Small intestine (tissue), 16 donors: ENCODE measurements at places on chromosomes 2 and 18. TPM values are rescaled to one million over a fixed set of nuclear protein-coding genes. Genes with fewer than 3 reads are reported as not detected.

GRCh38 chr2:240898731-240899467 lies 2.9 kb upstream of the MAB21L4 start:
- no peaks in the 10 kb centered on the region for H3K27me3 ChIP-seq
- H3K36me3 ChIP-seq: no peaks in the 10 kb centered on the region
- no peak for DNase-seq
- H3K27ac ChIP-seq: peak overlapping the region; percentile 44

- no peaks in the 10 kb centered on the region for H3K4me1 ChIP-seq
- no peak overlapping the region for H3K4me3 ChIP-seq
- H3K27me3 ChIP-seq: no peaks in the 10 kb centered on the region
- H3K27ac ChIP-seq: no peak overlapping the region
- no peak for DNase-seq
Observed at GRCh38 chr2:133477616-133477990, 90.7 kb downstream of the NCKAP5 start.

- H3K27me3 ChIP-seq: no peaks in the 10 kb centered on the region
- H3K27ac ChIP-seq: no peak overlapping the region
- no peak for DNase-seq
- H3K4me3 ChIP-seq: no peak overlapping the region
Observed at GRCh38 chr2:236849508-236849907, 236.2 kb upstream of the COPS8 start.

GRCh38 chr2:43212931-43213330 lies 13.5 kb downstream of the ZFP36L2 start:
- H3K4me3 ChIP-seq: no peak overlapping the region
- no peaks in the 10 kb centered on the region for H3K27me3 ChIP-seq
- DNase-seq: peak; percentile 75
- H3K27ac ChIP-seq: peak overlapping the region; percentile 61
- peaks cover 35% of the 10 kb centered on the region for H3K4me1 ChIP-seq
- H3K36me3 ChIP-seq: no peaks in the 10 kb centered on the region

DNA sequence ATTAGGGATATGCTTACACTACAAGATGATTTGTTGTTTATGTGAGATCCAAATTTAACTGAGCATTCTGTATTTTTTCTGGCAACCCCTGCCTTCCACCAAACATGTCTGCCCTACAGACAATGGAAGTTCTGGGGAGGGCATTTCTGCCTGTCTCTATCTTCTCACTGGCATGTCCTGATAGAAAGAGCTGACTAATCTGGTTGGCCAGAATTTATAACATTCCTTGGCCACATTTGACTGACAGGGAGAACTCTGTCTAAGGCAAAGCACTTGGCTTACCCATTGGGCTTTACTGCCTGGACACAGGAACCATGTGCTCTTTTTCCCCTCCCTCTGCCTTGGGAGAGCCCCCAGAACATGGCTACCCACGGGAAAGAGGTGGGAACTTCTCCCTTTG lies 70.6 kb upstream of the TMEM178A start:
- no peaks in the 10 kb centered on the region for H3K36me3 ChIP-seq
- no peak overlapping the region for H3K4me3 ChIP-seq
- no peak overlapping the region for H3K27ac ChIP-seq
- DNase-seq: no peak

- H3K27ac ChIP-seq: no peak overlapping the region
- no peak overlapping the region for H3K4me3 ChIP-seq
- no peaks in the 10 kb centered on the region for H3K27me3 ChIP-seq
- no peak for DNase-seq
Observed at GRCh38 chr18:2497797-2498196, 73.5 kb downstream of the METTL4 start.

GRCh38 chr2:219126555-219126954 lies 34.1 kb downstream of the NHEJ1 start:
- H3K4me1 ChIP-seq: peaks cover 62% of the 10 kb centered on the region
- H3K36me3 ChIP-seq: no peaks in the 10 kb centered on the region
- H3K4me3 ChIP-seq: no peak overlapping the region
- peak; percentile 62 for DNase-seq

GRCh38 chr2:46252891-46253659 lies 44.1 kb upstream of the EPAS1 start:
- no peaks in the 10 kb centered on the region for H3K36me3 ChIP-seq
- no peaks in the 10 kb centered on the region for H3K27me3 ChIP-seq
- H3K4me1 ChIP-seq: no peaks in the 10 kb centered on the region

- H3K36me3 ChIP-seq: no peaks in the 10 kb centered on the region
- H3K4me1 ChIP-seq: no peaks in the 10 kb centered on the region
- H3K4me3 ChIP-seq: no peak overlapping the region
- no peak for DNase-seq
- no peak overlapping the region for H3K27ac ChIP-seq
Observed at GRCh38 chr2:173830170-173830569, 135.0 kb downstream of the SP3 start.

DNA sequence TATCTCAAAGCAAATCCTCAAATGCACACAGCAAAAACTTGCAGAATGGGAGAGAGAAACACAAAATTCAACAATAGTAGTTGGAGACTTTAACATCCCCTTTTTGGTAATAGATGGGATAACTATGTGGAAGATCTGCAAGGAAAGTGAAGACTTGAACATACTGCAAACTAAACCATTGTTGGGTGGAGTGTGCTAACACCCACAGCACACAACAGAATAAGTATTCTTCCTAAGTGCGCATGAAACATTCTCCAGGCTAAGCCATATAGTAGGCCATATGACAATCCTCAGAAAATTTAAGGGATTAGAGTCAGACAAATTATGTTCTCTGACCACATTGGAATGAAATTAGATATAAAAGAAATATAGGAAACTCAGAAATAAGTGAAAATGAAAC lies 230.6 kb downstream of the FBXO15 start:
- H3K4me1 ChIP-seq: no peaks in the 10 kb centered on the region
- no peaks in the 10 kb centered on the region for H3K27me3 ChIP-seq

DNA sequence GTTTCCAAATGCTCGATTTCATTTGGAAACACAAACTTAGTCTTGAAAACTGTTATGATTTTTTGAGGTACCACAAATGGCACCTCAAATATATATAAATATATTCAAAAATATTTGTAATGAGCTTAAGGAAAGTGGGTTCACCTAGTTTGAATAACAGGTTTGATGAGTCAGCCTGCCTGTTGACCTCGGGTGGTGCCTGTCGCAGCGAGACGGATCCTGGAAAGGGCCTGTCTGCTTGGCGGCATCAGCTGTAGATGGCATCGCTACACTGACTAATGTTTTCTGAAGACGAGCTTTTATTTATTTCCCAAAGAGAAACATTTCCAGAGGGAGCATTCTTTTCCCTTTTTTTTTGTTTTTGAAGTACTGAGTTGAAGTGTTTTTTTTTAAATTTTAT lies 6.9 kb downstream of the ALLC start:
- peaks cover 2% of the 10 kb centered on the region for H3K27me3 ChIP-seq
- H3K27ac ChIP-seq: no peak overlapping the region
- no peak for DNase-seq
- no peaks in the 10 kb centered on the region for H3K4me1 ChIP-seq

GRCh38 chr2:102736110-102736409 lies 25.8 kb upstream of the TMEM182 start:
- no peak for DNase-seq
- H3K27me3 ChIP-seq: no peaks in the 10 kb centered on the region
- H3K36me3 ChIP-seq: peaks cover 5% of the 10 kb centered on the region
- H3K4me1 ChIP-seq: peaks cover 11% of the 10 kb centered on the region

- peaks cover 8% of the 10 kb centered on the region for H3K4me1 ChIP-seq
- H3K27me3 ChIP-seq: no peaks in the 10 kb centered on the region
- H3K27ac ChIP-seq: no peak overlapping the region
- no peaks in the 10 kb centered on the region for H3K36me3 ChIP-seq
- no peak for DNase-seq
Observed at GRCh38 chr2:191048073-191048472, 34.1 kb upstream of the STAT1 start.

GRCh38 chr2:225326969-225327368 lies 72.5 kb upstream of the NYAP2 start:
- H3K4me1 ChIP-seq: no peaks in the 10 kb centered on the region
- H3K27ac ChIP-seq: no peak overlapping the region
- H3K36me3 ChIP-seq: no peaks in the 10 kb centered on the region
- no peak for DNase-seq

- H3K36me3 ChIP-seq: peaks cover 14% of the 10 kb centered on the region
- no peaks in the 10 kb centered on the region for H3K27me3 ChIP-seq
- peak; percentile 30 for DNase-seq
- no peak overlapping the region for H3K27ac ChIP-seq
- H3K4me3 ChIP-seq: no peak overlapping the region
Observed at GRCh38 chr18:42047721-42048120, 92.7 kb downstream of the PIK3C3 start.

DNA sequence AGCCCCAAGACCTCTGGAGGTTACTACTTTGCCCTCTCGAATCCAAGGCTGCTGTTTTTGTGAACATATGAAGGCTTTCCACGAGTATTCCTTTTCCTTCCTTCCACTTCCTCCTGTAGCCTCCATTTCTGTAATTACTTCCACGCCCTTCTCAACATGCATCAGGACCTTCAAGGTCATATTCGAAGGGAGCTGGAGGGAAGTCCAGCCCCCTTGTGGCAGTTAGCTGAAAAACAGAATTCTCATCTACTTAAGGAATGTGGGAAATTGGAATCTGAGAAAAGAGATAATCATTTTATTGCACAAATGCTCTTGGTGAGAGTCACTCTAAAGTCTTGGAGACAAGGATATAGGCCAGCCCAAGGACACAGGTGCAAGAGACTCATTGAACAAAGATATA lies 1000.2 kb downstream of the TDRD15 start:
- H3K27me3 ChIP-seq: no peaks in the 10 kb centered on the region
- H3K36me3 ChIP-seq: no peaks in the 10 kb centered on the region
- DNase-seq: no peak
- H3K4me3 ChIP-seq: no peak overlapping the region
- no peaks in the 10 kb centered on the region for H3K4me1 ChIP-seq

DNA sequence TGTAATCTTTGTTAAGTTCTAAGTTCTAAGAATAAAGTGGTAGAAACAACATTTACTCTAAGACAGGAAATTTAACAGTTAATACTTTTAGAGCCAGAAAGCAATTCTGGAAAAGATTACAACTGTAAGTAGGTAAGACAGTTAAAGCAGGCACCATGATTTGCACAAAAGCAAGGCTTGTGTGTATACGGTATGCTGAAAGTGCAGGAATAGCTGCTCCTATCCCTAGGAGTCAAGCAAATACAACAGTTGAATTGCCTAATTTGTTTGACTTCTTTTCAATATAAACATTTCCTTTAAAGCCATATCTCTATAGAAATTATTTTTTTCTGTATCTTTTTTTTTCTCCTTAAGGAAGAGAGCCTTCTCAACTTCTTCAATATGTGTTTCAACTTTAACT lies 116.4 kb downstream of the KCNJ3 start:
- no peaks in the 10 kb centered on the region for H3K27me3 ChIP-seq
- no peak overlapping the region for H3K4me3 ChIP-seq
- H3K27ac ChIP-seq: no peak overlapping the region
- no peak for DNase-seq

GRCh38 chr2:96239745-96240264 lies 26.0 kb downstream of the TMEM127 start:
- H3K27ac ChIP-seq: no peak overlapping the region
- no peak for DNase-seq
- H3K27me3 ChIP-seq: no peaks in the 10 kb centered on the region
- H3K36me3 ChIP-seq: no peaks in the 10 kb centered on the region

- no peak overlapping the region for H3K4me3 ChIP-seq
- no peaks in the 10 kb centered on the region for H3K27me3 ChIP-seq
- H3K27ac ChIP-seq: peak overlapping the region; percentile 12
- no peaks in the 10 kb centered on the region for H3K36me3 ChIP-seq
- DNase-seq: no peak
Observed at GRCh38 chr2:55152475-55153412, 79.3 kb downstream of the CLHC1 start.

GRCh38 chr2:207594731-207595130 lies 30.5 kb downstream of the METTL21A start:
- no peak overlapping the region for H3K27ac ChIP-seq
- no peak for DNase-seq
- no peak overlapping the region for H3K4me3 ChIP-seq
- no peaks in the 10 kb centered on the region for H3K4me1 ChIP-seq
- no peaks in the 10 kb centered on the region for H3K27me3 ChIP-seq

DNA sequence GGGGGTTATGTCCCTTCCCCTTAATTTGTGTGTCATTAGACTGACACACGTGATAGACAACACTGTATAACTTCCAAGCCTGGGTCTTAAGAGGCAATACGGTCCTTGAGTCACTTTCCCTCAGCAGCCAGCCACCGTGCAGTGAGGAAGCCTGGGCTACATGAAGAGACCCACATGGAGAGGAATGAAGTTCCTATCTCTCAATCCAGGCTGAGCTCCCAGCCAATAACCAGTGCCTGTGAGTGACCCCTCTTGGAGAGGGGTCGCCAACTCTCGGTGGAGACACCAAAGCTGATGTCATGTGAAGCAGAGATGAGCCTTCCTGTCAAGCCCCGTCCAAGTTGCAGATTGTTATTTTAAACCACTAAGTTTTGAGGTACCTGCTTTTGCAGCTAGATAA lies 5.7 kb upstream of the WDSUB1 start:
- H3K4me3 ChIP-seq: no peak overlapping the region
- no peaks in the 10 kb centered on the region for H3K27me3 ChIP-seq
- no peak for DNase-seq
- no peak overlapping the region for H3K27ac ChIP-seq
- no peaks in the 10 kb centered on the region for H3K36me3 ChIP-seq
- H3K4me1 ChIP-seq: no peaks in the 10 kb centered on the region

GRCh38 chr2:88638123-88638650 lies 10.9 kb upstream of the EIF2AK3 start:
- no peak overlapping the region for H3K27ac ChIP-seq
- H3K4me1 ChIP-seq: no peaks in the 10 kb centered on the region
- H3K27me3 ChIP-seq: no peaks in the 10 kb centered on the region
- H3K36me3 ChIP-seq: no peaks in the 10 kb centered on the region
- H3K4me3 ChIP-seq: no peak overlapping the region

GRCh38 chr2:23360571-23361125 lies 24.3 kb upstream of the KLHL29 start:
- no peak overlapping the region for H3K4me3 ChIP-seq
- H3K27ac ChIP-seq: no peak overlapping the region
- no peak for DNase-seq
- H3K4me1 ChIP-seq: no peaks in the 10 kb centered on the region
- H3K36me3 ChIP-seq: no peaks in the 10 kb centered on the region

- H3K36me3 ChIP-seq: no peaks in the 10 kb centered on the region
- no peaks in the 10 kb centered on the region for H3K27me3 ChIP-seq
- peak overlapping the region; percentile 52 for H3K27ac ChIP-seq
- no peak for DNase-seq
Observed at GRCh38 chr2:62506421-62506750, 391 bp upstream of the TMEM17 start.

The NTSR2 gene
- polyA plus RNA-seq: not detected

The IL18R1 gene
- 2.2 TPM for polyA plus RNA-seq

The TRIM43 gene
- polyA plus RNA-seq: not detected

The LRP2 gene
- polyA plus RNA-seq: 0.01 TPM

The PLEKHH2 gene
- 1.6 TPM for polyA plus RNA-seq

The ASB18 gene
- 0.09 TPM for polyA plus RNA-seq

The GLI2 gene
- not detected for polyA plus RNA-seq

The SERPINB4 gene
- not detected for polyA plus RNA-seq

The EFHD1 gene
- polyA plus RNA-seq: 6.5 TPM

The MEP1B gene
- polyA plus RNA-seq: 0.47 TPM

The C2orf72 gene
- 69.4 TPM for polyA plus RNA-seq

The POTEC gene
- 0.01 TPM for polyA plus RNA-seq
